A549 (cell line): ENCODE measurements at places on chromosomes 4 and X.

GRCh38 chrX:152878976-152879755, 18.7 kb upstream of the ZNF185 start:
- DNase-seq: no peak

DNA sequence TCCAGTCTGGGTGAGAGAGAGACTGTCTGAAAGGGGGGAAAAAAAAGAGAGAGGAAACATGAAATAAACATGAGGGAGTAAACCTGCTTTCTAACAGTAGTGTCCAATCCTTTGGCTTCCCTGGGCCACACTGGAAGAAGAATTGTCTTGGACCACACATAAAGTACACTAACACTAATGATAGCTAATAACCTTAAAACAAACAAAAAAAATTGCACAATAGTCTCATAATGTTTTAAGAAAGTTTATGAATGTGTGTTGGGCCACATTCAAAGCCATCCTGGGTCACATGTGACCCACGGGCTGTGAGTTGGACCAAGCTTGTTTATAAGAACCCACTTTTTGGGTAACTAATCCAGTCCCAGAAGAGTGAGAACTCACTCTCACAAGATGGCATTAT, 30.3 kb downstream of the PDS5A start:
- no peak for DNase-seq

DNA sequence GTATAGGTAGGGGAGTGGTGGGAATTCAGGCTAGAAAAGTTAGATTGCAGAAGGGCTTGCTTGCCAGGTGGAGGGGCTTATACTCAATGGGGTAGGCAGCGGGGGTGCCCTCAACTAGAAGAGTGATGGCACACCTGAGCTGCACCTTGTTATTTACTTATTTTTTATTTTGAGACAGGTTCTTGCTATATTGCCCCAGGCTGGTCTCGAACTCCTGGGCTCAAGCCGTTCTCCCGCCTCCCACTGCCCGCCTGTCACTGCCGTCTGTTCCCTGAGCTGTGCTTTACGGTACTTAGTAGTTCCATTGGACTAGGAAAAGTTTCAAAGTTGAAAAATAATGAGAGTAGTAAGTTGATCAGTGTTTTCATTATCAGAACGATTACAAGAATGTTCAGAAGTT, 2.0 kb downstream of the ZFX start:
- DNase-seq: peak; percentile 29

- no peak for DNase-seq
These were observed 764.4 kb upstream of the PCDH10 start for GRCh38 chr4:132384709-132385108.

GRCh38 chr4:45518832-45519231, 605.0 kb downstream of the GABRG1 start:
- DNase-seq: no peak

DNA sequence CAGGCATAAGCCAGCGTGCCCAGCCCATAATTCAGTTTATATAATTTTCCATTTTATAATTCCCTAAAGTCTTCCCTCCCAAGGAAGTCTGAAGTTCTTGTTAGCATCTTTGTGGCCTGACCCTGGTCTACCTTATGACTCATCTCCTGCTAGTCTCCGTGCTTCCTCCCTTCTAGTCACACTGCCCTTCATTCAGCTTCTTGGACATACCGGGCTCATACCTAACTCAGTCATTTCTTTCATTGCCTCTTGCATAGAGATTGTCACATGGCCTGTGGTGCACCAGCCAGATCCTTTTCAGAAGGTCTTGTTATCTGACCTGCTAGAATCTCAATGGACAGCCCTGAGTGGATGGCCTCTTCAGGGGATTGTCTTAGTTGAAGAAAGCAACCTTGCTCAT, 22.8 kb upstream of the MAML3 start:
- DNase-seq: no peak

GRCh38 chr4:147855571-147856009, 123.7 kb downstream of the ARHGAP10 start:
- DNase-seq: no peak

DNA sequence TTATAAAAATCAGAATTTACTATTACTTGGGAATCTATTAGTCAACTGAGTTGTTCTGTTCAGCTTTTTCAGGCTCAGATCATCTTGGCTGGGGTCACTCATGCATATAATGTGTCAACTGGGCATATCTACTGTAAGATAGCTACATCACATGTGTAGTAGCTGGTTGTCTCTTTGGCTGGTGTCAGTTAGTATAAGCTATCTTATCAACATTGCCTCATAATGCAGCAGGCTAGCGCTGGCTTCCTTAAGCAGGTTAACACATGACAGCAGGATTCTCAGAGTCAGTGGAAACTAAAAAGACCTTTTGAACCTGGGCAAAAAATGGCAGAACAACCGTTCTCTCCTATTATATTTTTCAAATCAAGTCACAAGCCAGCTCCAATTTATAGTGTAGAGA, 378.3 kb upstream of the PCDH10 start:
- no peak for DNase-seq

- no peak for DNase-seq
These were observed 47.7 kb upstream of the RASGEF1B start for GRCh38 chr4:81519427-81519773.

- no peak for DNase-seq
These were observed 44.9 kb upstream of the PRSS48 start for GRCh38 chr4:151231915-151232595.

DNA sequence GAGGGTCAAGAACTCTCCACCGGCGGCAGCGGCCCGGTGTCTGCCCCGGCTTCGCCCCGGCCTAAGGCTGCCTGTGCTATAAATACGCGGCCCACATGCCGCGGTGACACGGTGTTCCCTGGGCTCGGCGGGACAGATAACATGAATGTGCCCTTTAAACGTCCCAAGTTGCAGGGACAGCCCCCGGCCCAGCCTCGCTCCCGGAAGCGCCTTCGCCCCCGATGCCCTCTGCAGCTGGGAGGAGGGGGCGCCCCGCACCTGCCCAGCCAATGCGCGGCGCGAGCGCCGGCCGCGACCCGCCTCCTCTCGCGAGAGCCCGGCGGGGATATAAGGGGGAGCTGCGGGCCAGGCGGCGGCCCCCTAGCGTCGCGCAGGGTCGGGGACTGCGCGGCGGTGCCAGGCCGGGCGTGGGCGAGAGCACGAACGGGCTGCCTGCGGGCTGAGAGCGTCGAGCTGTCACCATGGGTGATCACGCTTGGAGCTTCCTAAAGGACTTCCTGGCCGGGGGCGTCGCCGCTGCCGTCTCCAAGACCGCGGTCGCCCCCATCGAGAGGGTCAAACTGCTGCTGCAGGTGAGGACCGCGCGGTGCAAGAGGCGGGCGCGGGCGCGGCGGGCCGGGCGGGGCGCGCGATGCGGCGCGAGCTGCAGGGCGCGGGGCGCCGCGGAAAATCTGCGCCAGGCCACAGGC, at the start of gene SLC25A4:
TSS of gene SLC25A4 (plus strand) at position 355 of the 689 bp plus-strand sequence. CDS start at position 462, 107 bp downstream.
- DNase-seq: peak; percentile 62

- no peak for DNase-seq
These were observed 1002.9 kb upstream of the IGFBP7 start for GRCh38 chr4:58113126-58113525.

DNA sequence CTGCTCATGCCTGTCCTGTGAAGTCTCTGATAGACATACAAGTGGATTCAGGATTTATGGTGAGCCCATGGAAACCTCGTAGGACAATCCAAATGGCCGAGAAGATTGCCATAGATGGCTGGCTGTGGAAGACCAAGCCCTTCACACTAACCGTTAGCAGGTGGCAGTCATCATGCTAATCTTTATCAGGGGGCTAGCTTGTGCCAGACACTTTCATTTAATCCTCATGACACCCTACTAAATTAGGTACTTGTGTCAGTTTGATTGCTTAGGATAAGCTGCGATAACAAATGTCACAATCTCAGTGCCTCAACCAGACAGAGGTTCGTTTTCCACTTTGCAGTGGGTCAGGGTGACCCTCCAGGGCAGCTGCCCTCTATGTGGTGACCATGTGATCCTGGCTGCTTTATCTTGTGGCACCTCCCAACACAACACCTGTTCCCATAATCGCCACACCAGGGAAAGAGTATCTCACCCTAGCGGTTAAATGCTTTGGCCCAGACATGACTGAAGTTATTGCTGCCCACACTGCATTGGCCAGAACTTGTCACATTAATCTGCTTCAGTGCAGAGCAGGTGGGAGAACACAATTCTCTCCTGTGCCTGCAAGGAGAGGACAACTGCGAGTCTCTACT, 60.8 kb downstream of the REPS2 start:
- DNase-seq: peak; percentile 13

GRCh38 chr4:113941836-113942235, 37.6 kb downstream of the ARSJ start:
- DNase-seq: no peak

DNA sequence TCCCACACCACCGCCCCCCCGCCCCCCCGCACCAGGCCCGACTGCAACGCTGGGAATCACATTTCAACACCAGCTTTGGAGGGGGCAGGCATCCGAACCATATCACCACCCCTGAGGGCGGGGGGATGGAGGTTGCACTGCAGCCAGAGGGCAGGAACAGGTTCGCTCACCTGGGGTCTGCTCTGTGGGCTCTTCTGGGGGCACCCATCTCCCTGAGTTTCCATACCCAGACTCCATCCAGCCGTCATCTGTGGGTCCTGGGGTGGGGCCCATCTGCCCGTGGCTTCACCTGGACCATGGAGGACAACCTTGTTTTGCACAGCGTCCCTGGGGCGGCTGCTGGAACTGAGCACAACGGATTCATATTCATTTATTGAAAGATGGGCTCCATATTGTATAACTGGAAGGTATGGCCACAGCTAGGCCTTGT, 6.9 kb downstream of the PSAPL1 start:
- no peak for DNase-seq

GRCh38 chr4:151729731-151730559, 30.9 kb downstream of the GATB start:
- peak; percentile 27 for DNase-seq

GRCh38 chr4:104859601-104860237, 287.0 kb upstream of the TET2 start:
- DNase-seq: no peak

DNA sequence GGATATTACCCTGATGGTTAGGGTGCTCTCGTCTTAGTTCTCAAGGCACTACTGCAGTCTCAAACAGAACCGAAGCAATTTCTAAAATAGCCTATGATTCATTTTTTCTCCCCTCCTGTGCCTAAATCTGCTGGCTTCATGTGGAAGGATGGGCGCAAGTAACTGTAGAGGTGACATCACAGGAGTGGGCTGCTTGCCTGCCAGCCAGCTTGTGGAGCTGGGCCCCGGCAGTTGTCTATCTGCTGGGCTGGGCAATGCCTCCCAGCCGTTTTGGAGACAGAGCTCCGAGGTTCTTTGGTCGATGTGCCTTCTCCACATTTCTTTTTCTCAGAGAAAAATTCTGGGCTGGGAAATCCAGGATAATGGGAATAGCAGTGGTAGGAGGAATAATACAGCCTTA, 34.3 kb upstream of the CITED1 start:
- DNase-seq: no peak

DNA sequence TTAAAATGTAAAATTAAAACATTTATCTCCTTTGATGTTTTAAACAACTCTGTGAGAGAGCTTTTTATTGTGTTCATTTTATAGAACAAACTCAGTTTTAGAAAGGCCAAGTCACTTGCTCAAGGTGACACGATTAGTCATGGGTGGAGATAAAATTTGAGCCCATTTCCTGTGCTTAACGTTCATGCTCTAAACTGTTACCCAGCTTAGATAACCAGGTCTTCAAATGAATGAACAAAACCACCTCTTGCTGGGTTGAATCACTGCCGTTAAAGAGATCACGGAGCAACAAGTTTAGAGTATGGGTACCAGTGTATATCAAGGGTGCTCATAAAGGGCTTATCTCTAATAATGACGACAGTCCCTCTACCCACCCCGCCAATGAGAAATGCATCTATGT, 10.2 kb upstream of the CASK start:
- no peak for DNase-seq

GRCh38 chr4:182205306-182205705, 37.9 kb upstream of the TENM3 start:
- DNase-seq: no peak

- DNase-seq: no peak
These were observed 37.7 kb downstream of the NAA11 start for GRCh38 chr4:79288185-79288584.

- no peak for DNase-seq
These were observed 107.2 kb downstream of the SPRY1 start for GRCh38 chr4:123503698-123504363.

GRCh38 chr4:125522992-125523391, 208.2 kb downstream of the FAT4 start:
- DNase-seq: no peak

- no peak for DNase-seq
These were observed 5.6 kb upstream of the AMOT start for GRCh38 chrX:112846187-112846586.

GRCh38 chr4:154838694-154839093, 57.6 kb downstream of the RBM46 start:
- no peak for DNase-seq

- DNase-seq: no peak
These were observed 456.1 kb downstream of the GRXCR1 start for GRCh38 chr4:43348591-43348990.

- no peak for DNase-seq
These were observed 3.4 kb downstream of the UGT2B17 start for GRCh38 chr4:68572653-68573170.

DNA sequence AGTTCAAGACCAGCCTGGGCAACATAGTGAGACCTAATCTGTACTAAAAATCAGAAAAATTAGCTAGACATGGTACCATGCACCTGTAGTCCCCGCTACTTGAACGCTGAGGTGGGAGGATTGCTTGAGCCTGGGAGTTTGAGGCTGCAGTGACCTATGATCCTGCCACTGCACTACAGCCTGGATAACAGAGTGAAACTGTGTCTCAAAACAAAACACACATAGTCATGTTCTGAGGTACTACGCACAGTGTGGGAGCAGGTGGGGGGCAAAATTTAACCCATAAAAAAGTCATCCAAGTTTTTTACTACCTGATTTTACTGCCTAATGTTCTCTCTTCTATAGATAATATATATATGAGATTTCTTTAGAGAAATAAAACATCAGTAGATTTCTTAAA, 28.4 kb downstream of the HSPA4L start:
- no peak for DNase-seq

DNA sequence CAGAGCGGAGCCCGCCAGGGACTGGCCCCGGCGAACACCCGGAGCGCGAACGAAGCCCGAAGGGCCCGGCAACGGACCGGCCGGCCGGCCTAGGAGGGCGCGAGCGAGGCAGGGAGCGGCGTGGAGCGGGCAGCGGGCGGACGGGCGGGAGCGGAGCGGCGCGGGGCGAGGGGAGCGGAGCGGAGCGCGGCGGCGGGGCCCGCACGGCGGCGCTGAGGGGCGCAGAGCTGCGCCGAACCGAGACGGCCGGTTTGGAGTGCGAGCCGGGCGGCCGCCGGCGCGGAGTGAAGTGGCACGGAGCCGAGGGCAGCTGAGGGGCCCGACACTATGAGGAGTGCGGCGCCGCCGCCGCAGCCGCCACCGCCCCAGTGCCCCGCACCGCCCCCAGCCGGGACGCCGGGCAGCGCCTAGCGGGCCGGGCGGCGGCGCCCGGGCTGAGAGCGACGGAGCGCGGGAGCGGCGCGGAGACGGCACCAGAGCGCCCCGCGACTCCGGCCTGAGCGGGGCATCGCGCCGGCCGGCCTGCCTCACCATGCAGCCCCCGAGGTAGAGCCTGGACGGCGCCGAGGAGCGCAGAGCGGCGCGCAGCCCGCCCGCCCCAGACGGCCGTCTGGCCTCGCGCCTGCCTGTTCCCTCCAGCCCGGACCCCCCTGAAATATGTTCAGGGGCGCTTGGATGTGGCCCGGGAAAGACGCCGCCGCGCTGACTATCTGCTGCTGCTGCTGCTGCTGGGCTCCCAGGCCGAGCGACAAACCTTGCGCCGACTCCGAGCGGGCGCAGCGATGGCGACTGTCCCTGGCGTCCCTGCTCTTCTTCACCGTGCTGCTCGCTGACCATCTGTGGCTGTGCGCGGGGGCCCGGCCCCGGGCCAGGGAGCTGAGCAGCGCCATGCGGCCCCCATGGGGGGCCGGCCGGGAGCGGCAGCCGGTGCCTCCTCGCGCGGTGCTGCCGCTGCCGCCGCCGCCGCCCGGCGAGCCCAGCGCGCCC, 793 bp downstream of the NALF2 start:
- no peak for DNase-seq
